ENCODE measurements at places on chromosomes 1 and 21.

- no peak for DNase-seq
Observed at GRCh38 chr1:110555807-110556470, 37.0 kb upstream of the KCNA10 start.

- no peak for DNase-seq
Observed at GRCh38 chr1:235343726-235344125, 15.4 kb downstream of the GGPS1 start.

- peak; percentile 39 for DNase-seq
Observed at GRCh38 chr1:205658943-205659581, 21.2 kb downstream of the SLC45A3 start.

DNA sequence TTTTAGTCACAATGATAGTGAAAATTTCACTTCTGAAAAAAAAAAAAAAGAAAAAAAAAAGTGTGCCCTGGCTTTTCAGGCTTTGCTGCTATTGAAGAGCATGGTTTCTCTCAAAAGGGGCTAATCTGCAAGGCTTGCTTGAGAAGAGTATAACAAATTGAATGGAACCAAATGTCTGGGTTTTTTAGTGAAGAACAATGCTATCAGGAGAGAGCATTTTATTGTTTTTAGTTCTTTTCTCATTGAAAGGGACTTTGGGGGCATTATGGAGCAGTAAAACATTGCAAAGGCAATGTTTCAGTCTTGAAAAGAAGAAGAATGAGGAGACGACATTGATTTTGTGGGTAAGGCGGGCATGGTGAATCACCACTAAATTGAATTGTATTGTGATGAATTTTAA lies 28.2 kb downstream of the VCAM1 start:
- no peak for DNase-seq

GRCh38 chr1:231693361-231694074 lies 66.9 kb downstream of the DISC1 start:
- DNase-seq, result no peak

DNA sequence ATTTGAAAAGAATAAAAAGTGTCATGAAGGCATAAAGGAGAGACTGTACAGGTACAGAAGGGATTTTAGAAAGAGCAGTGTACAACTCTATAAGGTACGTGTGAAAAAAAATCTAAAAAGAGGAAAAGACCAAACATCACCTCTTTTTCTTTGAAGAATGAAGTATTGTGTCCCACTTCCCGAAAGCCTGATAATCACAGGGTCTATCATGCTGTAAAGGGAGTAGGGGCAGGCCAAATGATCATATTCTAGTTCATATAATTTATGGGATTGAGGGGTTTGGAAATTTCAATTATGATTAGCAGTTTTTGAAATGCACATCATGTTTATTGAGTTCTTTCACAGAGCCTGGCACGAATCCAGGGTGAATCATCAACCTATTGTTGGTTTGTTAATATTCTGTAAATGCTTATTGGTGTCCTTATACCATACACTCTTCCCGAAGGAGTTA lies 910 bp upstream of the RERE start:
- DNase-seq, result no peak

DNA sequence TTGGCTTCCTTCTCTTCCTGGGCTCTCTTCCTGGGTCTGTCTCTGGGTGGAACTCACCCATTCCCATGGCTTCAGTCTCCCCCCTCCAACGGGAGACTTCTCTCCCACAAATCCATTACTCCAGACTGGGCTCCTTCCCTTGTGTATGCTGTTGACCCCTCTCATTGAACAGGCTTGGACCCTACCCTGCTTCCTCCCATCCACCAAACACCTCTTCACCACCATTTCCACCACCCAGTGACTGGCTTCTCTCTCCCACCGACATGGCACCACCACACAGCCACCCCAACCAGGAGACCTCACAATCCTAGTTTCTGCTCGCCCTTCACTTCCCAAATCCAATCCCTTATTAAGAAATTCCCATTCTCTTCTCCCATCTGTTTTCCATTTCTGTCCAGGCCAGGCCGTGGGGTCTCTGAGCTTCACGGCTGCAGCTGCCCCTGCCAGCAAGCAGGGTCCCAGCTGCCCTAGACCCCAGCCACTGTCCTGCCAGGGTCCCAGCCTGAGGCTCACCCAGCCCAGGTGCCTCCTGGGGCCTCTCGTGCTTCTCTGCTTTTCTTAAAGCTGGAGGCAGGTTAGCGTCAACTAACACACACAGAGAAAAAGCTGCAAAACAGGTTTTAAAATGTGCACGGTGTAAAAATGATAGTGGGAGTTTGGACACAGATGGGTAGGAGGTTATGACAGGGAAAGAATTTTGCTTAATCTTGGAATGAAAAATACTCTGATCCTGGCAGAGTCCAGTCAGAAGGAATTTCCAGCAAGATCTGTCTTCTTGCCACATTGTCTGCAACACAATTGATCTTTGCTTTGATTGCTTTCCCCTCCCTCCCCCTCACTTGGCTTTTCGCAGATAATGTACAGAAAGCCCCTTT lies 383.8 kb upstream of the VAMP3 start:
- no peak for DNase-seq

All from activated CD8-positive, alpha-beta memory T cell treated with anti-CD3 and anti-CD28 coated beads for 4 hours (primary cell).